Stimulated activated CD4-positive, alpha-beta T cell treated with anti-CD3 and anti-CD28 coated beads, Interleukin-1b, Interleukin-23, amount 100 ng/mL, for 1 hour (primary cell): ENCODE measurements at places on chromosomes 12 and 14.

DNA sequence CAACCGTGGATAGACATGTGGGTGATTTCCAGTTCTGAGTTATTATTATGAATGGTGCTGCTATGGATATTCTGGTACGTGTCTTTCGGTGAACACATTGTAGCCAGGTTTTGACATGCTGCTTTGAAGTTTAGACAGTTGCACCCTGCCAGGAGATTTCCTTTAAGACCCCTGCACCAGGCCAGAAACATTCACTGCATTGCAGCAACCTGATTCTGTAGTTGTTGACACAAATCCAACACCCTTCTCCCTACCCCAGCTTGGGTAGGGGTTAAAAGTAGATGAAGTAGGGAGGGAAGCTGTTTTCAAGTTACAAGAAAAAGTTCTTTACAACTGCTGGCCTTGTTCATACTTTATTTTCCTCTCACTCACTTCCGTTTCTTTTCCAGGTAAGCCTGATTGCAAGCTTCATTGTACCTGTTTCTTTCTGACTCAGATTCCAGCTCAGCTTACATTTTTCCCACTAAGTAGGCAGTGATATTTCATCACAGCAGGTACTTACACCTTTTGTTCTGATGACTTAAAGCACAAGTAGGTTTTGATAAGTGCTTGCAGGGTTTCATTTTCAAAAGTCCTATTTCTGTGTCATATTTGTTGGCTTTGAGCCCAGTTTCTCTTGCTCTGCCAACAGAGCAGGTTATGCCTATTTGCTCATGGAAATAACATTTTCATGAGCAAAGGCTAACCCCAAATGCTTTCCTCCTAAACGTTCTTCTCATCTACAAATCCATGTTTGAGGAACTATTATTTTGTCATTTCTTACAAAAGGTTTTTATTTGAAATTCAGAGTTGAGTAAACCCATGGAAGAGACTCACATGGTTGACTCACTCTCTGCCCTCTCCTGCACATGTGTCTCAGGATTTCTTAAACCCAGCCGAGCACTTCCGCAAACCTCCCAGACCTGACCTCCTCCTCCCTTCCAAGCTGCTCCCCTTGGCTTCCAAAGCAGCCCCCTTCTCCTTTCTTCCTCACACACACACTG, 12.1 kb upstream of the LTA4H start:
- no peak for DNase-seq

DNA sequence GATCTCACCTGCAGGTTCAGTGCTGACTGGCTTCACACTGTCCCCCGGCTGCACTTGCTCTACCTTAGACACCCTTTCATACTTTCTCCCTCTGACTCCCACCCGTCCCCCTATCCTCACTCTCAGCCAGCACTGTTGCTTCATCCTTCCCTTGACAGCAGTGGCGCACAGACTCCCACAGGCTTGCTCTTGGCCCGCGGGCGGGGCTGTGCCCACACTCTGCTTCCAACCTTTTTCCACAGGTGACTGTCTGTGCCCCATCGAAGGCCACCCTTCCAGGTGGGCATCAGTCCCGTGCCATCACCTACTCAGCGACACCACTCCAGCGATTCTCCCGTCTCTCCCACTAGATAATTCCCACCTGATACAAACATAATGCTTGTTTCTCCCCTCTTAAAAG, 1.0 kb upstream of the RPS6KL1 start:
- no peak for DNase-seq

- DNase-seq, result no peak
These were observed 15.6 kb downstream of the CNOT2 start for GRCh38 chr12:70258605-70259403.

DNA sequence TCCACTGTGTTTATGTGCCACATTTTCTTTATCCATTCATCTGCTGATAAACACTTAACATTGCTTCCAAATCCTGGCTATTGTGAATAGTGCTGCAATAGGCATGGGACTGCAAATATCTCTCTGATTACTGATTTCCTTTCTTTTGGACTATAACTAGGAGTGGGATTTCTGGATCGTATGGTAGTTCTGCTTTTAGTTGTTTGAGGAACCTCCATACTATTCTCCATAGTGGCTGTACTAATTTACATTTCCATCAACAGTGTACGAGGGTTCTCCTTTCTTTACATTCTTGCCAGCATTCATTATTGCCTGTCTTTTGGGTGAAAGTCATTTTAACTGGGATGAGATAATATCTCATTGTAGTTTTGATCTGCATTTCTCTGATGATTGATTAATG, 47.6 kb downstream of the TAOK3 start:
- no peak for DNase-seq

- DNase-seq, result no peak
These were observed 206.0 kb upstream of the RBM19 start for GRCh38 chr12:114172135-114172534.

DNA sequence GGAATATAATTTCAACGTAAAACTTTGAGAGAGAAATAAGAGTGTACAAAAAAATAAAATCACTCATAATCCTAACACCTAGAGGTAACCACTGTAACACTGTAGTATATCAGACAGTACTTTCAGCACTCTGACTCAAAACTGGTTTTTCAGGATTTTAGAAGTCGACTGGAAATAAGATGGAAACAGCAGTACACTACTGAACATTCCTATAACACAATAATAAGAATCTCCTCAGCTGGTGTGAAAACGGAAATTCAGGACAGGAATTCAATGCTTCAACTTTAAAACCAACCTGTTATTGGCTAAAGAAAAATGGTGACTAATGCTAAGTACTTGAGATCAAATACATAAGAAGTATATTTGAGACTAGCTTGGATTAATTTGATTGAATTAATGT, 12.3 kb upstream of the PITPNM2 start:
- DNase-seq, result no peak

DNA sequence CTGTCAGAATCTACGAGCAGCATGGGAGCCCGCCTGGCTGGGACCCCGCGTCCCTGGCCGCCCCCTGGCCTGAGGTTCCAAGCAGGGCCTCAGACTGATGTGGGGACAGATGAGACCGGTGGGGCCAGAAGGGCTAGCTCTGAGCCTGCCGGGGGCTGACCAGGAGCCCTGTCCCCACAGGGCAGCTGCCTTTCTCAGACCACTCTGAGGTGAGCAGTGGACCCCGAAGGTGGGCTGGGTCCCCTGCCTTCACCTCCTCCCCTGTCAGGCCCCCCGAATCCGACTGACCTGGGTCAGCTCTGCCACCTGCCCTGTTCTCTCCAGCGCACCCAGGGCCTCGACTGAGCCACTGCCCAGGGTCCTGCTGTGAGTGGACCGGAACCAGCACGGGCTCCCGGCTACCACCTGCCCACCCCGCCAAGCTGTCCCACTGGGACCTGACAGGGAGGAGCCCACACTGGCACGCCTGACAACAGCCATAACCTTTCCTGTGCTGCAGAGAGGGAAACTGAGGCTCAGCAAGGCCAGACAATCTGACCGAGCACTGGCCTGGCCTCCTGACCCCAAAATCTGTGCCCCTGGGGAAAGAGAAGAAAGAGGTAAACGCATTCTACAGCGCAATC, 29.7 kb upstream of the TMEM179 start:
- DNase-seq, result no peak

DNA sequence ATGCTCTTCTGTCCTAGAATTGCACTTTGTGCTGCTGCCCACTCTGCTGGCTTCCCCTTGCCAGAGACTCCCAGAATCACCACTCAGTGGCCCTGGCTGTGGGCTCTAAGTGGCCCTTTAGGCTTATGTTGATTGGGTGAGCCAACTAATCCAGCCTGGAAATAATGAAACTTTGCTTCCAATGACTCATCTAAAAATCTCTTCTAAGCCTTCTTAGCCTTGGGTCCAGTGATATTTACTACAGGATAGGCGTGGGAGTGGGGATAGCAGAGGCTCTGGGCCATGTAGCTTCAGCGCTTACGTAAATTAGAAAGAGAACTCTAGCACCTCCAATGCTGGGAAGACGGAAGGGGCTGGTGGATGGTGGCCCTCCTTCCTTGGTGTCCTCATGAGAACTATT, 137.9 kb downstream of the TTC8 start:
- DNase-seq, result no peak

DNA sequence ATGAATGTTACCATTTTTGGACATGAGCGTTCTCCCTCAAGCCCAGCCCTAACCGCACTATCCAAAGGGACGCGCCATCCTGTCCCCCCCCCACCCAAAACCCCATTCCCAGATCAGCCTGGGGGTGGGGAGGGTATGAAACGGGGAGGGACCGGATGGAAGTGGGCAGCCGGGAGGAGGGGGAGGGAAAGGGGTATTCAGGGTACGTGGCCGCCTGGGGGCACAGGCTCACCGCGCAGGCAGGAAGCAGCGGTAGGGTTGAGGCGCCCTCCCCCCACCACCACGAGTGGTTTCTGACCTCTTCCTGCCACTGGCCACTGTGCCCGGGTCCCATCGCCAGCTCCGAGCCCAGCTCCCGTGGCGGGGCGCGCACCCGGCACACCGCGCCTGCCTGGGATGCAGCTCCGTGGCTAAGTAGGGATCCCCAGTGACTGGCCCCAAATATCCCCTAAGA, 1.4 kb downstream of the ACTN1 start:
- DNase-seq, result no peak

GRCh38 chr14:104643306-104643705, 38.7 kb upstream of the TMEM179 start:
- no peak for DNase-seq

DNA sequence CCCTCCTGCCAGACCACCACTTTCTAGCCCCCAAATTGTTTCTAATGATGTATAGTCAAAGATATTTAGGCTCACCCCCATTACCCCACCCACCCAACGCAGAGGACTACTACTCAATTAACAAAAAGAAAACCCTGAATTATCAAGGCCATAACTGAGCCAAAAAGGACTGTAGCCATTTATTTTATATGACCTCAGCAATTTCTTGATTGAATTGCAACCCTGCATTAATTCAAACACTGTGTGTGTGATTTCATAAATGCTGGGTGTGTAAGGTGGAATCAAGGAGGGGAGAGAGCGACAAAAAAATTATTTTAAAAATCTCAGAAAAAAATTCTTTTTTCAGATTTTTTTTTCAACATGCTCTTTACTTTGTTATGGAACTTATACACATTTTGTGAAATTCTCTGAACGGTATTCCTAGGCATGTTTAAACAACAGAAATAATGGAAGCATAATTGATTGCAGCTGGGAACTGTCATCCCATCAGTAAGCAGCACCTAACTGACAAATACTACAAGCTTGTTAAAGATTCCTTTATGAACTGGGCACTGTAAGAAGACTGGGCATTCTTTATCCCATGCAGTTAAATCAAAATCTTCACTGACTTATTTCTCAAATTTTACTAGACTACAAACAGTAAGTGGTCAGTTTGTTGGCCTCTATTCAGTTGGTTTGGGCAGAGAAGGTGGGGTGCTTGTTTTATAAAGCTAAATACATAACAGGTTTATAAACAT, 179.1 kb downstream of the SOX5 start:
- DNase-seq, result no peak

- DNase-seq, result no peak
These were observed 75.0 kb downstream of the DIP2B start for GRCh38 chr12:50579757-50580267.
